OCI-LY7 (cell line): ENCODE measurements at places on chromosomes 11 and 22. TPM values are rescaled to one million over a fixed set of nuclear protein-coding genes. Genes with fewer than 3 reads are reported as not detected.

ALDH3B1 gene
- 0.53 and 0.65 TPM in 2 replicates for total RNA-seq

DNA sequence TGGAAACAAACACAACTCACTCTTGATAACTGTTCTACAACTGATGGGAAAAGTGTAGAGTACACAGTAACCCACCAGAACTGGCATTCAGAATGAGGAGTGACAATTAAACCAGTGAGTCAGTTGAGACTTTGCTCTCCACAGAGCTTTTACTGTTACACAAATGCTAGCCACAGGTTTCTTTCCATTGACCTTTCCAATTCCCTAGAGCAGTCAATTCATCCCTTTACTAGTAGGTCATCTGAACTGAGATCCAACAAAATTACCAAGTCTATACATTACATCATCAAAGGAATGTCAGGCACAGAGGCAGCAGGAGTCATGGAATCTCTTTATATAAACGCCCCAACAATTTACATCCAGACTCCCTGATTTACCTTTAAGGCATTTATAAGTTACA is 65.9 kb downstream of the PHF21A start:
- no peak for DNase-seq

DNA sequence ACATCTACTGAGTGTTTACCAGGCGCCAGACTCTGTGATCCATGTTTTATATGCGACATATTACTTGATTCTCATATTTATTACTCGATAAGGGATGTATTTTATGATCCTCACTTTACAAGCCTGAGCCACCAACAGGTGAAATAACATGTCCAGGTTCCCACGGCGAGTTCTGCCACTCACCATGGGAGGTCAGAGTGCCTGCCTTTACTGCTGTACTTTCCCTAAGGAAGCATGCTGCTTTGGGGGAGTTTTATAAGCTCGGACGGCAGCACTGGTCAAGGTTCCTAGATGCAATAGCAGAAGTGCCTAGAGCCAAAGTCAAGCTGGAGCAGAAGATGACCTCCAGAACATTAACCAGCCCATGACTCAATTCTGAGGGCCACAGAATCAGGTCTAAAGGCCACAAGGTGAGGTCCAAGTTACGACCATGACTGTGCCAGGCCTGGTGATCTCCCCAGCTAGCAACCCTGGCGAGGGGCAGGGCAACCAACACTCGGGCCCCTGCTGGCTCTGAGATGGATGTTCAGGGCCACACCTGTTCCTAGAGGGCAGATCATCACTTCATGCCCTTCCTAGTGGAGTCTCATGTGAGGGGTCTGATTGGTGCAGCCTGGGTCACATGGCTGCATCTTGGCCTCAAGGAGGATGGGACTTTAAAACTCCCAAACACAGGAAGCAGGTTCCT is 14.2 kb downstream of the IFT27 start:
- no peak for DNase-seq

DNA sequence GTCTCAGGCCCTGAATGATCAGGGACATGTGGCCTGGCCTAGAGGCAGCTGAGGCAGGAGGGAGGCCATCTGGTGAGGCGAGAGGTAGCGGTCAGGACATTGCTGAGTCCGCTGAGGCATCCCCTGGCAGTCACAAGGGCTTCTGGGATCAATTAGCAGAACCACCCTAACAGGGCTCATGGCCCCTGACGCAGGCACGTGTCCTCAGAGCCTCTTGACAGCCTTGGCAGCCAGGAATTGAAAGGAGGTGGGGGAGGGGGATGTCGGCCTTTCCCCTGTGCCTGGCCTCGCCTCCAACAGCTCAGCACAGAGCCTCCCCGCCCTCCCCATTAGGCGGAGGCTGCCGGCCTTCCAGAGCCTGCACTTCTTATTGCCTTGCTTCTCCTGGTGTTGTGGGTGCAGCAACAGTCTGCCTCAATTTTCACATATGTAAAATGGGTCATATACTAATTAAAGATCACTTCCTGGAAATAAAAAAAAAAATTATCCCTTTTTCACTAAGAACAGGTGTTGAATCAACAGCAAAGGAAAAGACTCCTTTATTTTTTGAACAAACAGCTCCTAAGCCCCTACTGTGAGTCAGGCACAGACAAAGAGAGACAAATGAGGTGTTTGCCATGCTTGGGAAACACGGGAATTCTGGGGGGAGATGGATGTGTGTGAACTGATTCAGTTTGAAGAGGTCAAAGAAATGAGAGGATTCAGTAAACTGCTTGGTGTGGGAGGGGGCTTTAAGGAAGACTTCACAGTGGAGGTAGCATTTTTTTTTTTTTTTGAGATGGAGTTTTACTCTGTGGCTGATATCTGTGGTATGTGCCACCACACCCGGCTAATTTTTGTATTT is 55.3 kb downstream of the NFAM1 start:
- DNase-seq = no peak

- DNase-seq = no peak
Measured at GRCh38 chr11:115705200-115705599, 201.0 kb upstream of the CADM1 start.
